ENCODE measurements at places on chromosomes 11 and 22.

- no peak for DNase-seq
Measured at GRCh38 chr11:111602865-111603610, 789 bp downstream of the SIK2 start.

- no peak for DNase-seq
Measured at GRCh38 chr11:2461253-2461955, 16.6 kb downstream of the KCNQ1 start.

- no peak for DNase-seq
Measured at GRCh38 chr11:2793701-2794045, 91.9 kb downstream of the CDKN1C start.

DNA sequence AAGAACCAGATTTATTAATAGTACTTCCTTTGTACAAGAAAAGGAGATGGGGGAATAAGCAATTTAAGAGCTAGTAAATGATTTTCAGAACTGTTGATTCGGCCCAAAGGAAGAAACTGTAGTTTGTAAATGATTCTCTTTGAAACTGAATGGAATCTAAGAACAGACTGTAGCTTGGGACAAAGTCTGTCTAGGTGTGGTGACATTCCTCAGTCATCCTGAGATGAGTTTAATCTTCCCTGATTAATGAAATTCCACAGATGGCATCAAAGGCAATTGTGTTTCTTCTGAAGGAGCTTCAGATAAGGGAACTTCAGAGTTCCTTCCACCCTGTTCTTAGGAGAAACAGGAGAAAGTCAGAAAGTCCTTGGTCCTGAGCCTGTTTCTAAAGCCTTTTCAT, 2095.9 kb downstream of the LRRC4C start:
- no peak for DNase-seq

GRCh38 chr11:60168306-60168705, 14.6 kb downstream of the MS4A6A start:
- DNase-seq: no peak

DNA sequence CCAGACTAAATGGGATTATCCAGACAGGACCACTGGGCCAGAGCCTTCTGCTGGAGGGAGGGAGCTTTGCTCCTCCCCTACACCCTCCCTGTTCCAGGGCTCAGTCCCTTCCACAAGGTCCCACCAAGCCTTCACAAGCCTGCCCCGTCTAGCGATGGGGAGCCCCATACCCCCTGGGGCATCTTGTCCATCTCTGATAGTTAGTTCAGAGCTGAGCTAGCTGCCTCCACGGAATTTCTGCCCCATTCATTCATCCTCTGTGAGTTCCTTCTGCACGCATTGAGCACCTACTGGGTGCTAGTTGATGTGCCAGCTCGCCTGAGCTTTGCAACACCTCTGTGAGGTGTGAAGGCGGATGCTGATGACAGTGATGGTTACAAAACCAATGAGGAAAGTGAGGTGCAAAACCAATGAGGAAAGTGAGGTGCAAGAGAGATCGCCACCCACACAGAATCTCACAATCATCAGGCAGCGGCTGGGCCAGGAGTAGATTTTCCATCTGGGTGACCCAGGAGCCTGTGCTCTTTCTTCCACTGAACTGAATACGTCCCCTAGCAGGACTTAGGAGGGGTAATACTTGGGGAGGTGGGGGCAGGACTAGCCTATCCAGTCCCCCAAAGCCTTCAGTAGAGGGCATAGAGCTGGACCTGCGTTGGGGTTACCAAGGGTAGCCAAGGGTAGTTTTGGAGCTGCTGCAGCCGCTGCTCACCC, 21.5 kb upstream of the CBX7 start:
- DNase-seq: no peak

- no peak for DNase-seq
Measured at GRCh38 chr22:30250039-30250565, 3.5 kb upstream of the LIF start.

DNA sequence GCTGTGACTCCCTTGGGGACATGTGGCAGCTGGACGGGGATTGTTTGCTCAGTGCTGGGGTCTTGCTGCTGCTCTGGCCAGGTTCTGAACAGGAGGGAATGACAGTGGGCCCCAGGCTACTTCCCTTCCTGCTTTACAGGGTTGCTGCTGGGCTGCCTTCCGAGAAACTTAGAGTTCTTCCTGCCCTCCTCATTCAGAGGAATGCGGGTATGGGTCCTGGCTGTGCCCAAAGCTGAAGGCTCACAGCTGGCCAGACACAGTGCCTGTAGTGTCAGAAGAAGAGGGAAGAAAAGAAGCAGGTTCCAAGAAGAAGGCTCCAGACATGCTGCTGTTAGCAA, 108.3 kb upstream of the PARVA start:
- DNase-seq: peak; percentile 7

GRCh38 chr11:75398906-75399305, 412 bp upstream of the RPS3 start:
- DNase-seq: no peak

- no peak for DNase-seq
Measured at GRCh38 chr11:127875131-127875530, 712.2 kb downstream of the ETS1 start.

DNA sequence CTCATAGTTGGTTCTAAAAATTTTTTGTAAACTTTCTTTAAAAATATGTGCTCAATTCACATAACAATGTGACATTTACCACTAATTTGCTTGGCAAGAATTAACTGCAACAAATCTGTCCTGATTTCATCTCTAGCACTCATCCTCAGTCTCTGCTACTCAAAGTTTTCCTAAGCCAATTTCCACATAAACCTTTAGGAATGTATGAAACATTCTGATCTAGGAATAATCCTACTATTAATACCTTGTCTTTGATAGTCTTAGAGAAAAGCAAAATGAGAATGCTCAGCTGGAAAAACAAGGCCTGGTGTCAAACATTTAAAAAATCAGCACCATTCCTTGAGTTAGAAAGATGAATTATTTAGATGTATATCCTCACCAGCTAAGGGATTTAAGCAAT, 114.3 kb downstream of the CD44 start:
- DNase-seq: no peak

- DNase-seq: no peak
Measured at GRCh38 chr22:19977296-19978243, 36.0 kb upstream of the TXNRD2 start.

GRCh38 chr11:114208377-114208776, 87.8 kb upstream of the NNMT start:
- no peak for DNase-seq

DNA sequence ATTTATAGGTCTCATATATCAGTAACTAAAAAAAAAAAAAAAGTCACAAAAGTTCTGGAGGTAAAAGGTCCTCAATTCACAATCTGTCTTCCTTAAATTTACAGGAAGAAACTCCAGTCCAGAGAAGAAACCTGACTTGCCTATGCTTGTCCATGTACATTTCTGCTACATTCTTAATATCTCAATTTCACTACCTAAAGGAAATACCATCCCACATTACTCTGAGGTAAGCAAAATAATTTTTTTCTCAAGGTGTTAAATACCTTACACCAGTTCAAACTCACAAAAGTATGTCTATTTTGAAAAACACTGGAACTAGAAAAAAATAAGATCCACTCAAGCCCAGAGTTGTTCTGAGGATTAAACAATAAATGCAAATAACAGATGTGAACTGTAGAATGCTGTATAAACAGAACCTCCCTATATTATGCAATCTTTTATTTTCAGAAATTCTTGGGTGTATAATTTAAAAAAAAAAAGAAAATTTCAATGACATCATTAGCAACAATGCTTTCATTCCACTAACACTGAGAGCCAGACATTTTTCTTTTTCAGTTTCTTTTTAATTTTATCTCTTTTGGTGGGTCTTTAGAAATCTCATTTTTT, 49.9 kb upstream of the GDPD4 start:
- no peak for DNase-seq

- DNase-seq: no peak
Measured at GRCh38 chr11:2187280-2187707, 15.7 kb upstream of the TH start.

DNA sequence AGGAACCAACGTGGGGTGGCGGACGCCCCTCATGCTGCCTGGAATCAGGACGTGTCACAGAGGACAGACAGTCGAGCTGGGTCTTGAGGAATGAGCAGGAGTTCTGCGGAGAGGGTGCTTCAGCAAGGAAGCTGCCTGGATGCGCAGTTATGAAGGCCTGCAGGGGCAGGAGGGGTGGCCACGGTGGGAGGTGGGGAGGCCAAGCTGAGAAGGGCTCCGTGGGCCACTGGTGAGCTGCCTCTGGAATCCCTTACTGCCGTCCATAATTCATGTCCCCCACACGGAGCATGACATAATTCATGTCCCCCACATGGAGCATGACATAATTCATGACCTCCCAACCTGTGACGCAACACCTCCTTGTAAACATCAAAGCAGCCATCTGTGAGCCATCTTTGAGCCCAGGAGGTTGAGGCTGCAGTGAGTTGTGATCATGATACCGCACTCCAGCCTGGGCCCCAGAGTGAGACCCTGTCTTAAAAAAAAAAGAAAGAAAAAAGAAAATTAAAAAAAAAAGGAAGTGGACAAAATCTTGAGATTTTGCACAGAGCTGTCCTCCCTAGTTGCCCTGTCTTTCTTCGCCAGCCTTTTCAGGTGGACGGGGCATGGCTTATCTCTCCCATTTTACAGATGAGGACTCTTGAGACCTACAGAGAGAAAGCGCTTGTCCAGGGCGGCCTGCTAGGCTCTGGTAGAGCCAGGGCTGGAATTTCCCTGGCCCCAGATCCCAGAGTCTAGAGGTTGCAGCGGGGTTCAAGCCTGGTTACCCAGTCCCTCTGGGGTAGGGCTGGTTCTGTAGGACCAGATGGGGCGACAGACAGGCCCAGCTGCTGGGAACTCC, 24.3 kb upstream of the PICK1 start:
- DNase-seq: no peak

DNA sequence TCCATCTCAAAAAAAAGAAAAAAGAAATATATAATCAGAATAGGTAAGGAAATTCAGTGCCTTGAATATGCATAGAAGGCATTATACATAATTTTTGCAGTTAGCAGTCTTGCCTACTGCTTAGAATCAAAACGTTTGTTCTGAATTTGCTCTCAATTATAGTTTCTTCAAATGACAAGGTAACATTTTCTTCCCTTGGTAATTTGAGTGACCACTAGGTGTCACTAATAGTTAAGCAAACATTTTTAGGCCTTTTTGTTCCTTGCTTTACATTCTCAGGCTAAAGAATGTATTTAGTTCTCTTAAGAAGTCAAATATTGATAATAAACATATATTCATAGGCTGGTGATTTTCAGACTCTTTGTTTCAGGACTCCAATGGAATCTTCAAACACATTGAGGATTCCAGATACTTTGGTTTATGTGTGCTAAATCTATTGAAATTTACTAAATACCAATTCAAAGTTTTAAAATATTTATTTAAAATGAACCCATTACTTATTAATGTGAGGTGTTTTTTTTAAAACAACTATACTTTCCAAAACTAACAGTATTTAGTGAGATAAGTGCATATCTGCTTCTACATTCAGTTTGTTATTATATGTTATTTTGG, 55.0 kb upstream of the DEPDC7 start:
- DNase-seq: no peak

GRCh38 chr11:13462311-13462900, 616 bp downstream of the BTBD10 start:
- DNase-seq: peak; percentile 85

DNA sequence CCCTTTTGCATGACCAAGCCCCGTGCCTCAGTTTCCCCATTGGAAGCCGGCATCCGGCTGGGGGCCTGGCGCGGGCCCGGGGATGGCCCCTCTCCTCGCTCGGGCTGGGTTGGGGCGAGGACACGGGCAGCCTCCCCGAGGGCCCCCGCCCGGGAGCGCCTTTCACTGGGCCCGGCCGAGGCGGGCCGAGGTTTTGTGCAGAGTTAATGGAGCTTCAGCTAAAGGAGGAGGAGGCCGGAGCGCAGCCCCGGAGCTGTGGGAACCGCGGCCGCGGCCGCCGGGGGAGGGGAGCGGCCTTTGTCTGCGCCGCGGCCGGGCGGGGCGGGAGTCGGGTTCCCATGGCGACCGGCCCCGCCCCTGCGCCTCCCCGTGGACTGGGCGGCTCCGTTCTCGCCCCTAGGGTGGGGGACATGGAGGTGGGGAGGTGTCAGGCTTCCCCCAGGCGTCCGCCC, 1.4 kb upstream of the MAPK11 start:
- no peak for DNase-seq

- no peak for DNase-seq
Measured at GRCh38 chr11:68796801-68797200, 44.9 kb downstream of the CPT1A start.

DNA sequence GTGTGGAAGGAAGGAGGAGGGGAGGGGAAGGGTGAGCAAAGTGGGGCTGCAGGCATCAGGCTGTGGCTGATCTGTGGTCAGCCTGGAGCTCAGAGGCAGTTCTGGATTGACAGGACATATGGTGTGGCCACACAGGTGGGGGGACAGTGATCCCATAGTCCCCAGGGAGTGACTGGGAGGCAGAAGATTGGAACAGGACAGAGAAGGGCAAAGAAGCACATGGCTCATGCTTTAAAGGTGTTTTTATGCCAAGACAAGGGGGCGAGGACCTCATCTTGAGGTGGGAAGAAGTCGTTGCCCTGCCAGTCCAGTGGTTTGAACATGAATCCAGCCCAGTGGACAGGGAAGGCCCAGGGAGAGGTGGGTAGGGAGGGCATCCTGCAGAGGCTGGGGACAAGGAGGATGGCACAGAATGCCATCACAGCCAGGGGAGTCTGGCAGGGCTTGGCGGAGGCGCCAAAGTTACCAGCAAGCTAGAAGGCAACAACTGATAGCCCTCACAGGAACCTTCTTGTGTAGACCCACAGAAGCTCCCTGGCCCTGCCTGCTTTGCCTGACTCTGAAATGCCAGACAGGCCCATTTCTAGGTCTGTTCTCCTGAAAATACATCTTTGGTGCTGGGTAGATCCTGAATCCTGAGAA, 3.1 kb downstream of the BET1L start:
- DNase-seq: no peak

DNA sequence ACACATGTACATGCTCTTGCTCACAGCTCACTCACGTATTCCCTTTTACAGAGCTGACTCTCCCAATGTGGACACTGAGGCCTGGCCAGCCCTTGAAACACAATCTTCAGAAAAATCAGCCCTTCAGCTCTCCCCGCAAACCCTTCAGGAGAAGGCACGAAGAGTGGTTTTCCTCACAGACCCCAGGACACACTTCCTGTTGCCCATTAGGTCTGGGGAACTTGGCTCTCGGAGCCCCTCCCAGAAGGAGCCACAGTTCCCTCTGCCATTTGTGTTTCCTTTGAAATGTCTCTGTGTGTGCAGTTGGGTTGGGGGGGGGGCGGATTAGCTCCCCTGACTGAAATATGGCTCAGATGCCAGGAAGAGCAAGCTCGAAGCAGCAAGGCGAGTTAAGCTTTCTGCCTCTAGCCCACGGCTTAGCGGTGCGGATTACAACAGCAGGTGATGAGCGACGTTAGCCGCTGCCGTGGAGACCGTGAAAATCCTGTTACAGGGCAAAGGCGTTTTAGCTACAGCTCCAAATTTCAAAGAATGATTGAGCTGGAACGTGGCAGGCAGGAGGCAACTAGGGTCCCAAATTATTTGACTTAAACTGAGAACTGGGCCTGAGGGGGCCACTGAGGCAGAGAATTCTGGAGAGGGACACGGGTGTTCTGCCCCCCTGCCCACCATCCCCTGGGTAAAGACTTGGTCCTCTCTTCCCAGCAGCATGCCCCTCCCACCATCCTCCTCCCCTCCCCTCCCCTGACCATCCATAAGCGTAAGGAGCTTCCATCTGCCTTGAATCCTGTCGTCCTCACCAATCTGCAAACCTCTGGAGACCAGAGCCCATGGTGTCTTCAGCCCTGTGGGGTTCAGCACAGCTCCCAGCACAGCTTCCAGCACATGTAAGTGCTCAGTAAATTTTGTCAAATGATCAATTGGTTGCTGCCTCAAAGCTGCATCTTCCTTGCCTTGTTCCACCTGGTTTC, 598.6 kb downstream of the BUD13 start:
- no peak for DNase-seq

- DNase-seq: no peak
Measured at GRCh38 chr22:22799561-22799960, 88.1 kb upstream of the IGLL5 start.
